NCI-H1694 treated with DMSO at 0.1 percent for 48 hours (cell line): ENCODE measurements at places on chromosomes 7 and 10.

DNA sequence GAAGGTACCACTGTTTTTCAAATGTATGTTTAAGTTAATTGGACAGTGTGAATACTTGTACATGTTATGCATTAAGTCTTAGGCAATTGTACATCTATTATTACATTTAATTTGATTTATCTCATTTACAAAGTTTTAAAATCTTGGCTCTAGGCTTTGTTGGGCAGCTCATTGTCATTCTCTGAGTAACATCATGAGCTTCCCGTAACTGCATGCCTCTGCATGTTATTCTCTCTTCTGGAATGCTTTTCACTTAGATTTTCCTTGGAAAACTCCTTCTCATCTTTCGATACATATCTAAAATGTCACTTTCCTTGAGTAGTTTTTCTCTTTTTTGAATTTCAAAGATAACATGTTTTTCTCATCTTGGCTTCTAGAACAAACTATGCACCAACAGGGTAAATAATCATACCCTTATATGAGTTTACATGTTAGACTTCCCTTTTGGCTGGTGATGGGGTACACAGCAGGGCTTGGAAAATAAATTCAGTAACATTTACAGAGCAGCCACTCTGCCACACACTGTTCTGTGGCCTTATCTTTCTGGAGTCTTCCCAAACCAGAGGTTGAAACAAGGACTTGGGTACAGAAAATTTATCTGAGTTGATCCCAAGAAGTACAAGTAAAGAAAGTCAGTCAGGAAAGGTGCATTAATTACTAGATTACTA lies 42.2 kb upstream of the A1CF start:
- no peak for DNase-seq

DNA sequence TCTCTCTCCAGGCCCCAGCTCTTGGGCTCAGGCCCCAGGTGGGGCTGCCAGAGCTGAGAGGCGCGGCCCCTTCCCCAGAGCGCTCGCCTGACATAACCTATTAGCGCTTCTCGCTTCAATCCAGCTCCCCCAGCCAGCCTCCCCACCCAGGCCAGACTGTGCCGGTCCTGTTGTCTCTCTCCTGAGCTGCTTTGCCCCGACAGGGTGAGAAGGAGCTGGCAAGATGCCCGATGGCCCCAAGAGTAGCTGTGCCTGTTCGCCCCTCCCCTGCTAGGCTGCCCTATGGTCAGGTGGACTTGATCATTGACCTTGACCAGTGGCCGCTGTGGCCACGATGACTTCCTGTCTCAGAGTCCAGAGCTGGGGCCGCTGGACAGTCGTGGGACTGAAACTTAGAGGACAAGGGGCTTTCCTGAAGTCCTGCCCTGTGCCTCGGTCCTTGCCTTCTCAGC lies 9.1 kb downstream of the TMEM270 start:
- DNase-seq, result no peak

- no peak for DNase-seq
Measured at GRCh38 chr10:9910446-9910845, 1107.2 kb upstream of the CELF2 start.

DNA sequence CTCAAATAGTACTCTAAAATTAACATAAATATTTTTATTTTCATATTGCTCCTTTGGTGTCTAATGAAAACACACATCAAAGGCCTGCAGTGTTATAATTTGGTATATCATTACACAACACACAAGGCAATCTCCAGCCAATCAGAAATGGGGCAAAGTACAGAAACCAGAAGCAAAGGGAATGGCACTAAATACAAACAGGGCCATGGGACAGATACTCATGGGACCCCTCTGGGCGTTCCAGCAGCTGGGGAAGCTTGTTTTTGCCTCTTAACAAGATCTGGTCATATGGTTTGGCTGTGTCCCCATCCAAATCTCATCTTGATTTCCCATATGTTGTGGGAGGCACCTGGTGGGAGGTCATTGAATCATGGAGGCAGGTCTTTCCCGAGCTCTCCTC lies 551.8 kb upstream of the NRP1 start:
- DNase-seq, result no peak

- peak; percentile 76 for DNase-seq
Measured at GRCh38 chr10:96390460-96390864, 31.7 kb upstream of the OPALIN start.

- DNase-seq, result no peak
Measured at GRCh38 chr10:62056698-62057097, 155.2 kb downstream of the ARID5B start.
